ENCODE measurements at places on chromosomes 1 and 21. TPM values are rescaled to one million over a fixed set of nuclear protein-coding genes. Genes with fewer than 3 reads are reported as not detected.
A peak's percentile ranks its signal among the peaks of the same experiment; 100 is the strongest.

DNA sequence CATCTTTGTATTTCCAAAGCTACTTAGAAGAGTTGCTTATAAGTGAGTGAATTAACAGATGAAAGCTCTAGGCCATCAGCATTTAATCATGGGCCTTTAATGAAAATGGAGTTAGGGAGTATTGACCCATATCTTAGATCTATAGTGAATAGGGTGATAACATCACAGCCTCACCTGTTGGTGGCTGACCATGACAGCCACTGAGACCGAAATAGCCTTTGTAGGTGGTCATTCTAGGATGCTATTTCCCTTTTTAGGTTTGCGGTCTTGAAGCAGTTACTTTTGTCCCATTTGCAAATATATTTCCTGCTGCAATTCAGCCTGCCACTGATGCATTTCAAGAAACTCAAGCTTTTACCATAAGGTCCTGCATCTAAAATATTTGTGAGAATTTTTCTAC, 410.1 kb upstream of the LYPLAL1 start:
- no peak for DNase-seq

- DNase-seq = peak; percentile 99
These were observed at the start of gene LRIG2 for GRCh38 chr1:113072757-113073478. Gene LRIG2 (plus strand): TSS chr1:113073198. CDS start chr1:113073407, 209 bp downstream.

DPM3 gene
- polyA plus RNA-seq = 19.6 TPM

ADAMTS4 gene
- 1.9 TPM for polyA plus RNA-seq

NBPF20 gene
- 1.3 TPM for polyA plus RNA-seq

HEYL gene
- polyA plus RNA-seq = 32.3 TPM

DNA sequence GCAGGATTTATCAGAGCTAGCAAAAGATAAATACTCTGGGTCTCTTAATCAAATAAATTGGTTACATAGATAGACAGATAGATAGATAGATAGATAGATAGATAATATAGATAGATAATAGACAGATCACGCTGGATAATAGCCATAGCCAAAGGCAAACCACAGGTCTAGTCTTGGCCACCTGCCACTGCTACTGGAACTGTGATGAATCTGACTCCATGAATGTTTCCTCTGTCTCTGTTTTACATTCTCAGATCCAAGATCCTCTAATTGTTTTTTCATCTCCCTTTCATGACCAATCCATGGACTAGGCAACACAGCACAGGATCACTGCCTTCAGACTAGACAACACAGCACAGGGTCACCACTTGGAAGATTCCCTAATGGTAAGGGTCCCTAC, 444.7 kb upstream of the NFIA start:
- no peak for DNase-seq

GRCh38 chr1:244865028-244865371, 657 bp upstream of the HNRNPU start:
- no peak for DNase-seq

GRCh38 chr1:109312978-109313775, 6.4 kb upstream of the MYBPHL start:
- DNase-seq = no peak

KCNN3 gene
- 2.3 TPM for polyA plus RNA-seq

GRCh38 chr1:183783767-183784637, 20.9 kb upstream of the RGL1 start:
- DNase-seq = peak; percentile 35

NME7 gene
- polyA plus RNA-seq = 67.8 TPM

A3GALT2 gene
- not detected for polyA plus RNA-seq

DNA sequence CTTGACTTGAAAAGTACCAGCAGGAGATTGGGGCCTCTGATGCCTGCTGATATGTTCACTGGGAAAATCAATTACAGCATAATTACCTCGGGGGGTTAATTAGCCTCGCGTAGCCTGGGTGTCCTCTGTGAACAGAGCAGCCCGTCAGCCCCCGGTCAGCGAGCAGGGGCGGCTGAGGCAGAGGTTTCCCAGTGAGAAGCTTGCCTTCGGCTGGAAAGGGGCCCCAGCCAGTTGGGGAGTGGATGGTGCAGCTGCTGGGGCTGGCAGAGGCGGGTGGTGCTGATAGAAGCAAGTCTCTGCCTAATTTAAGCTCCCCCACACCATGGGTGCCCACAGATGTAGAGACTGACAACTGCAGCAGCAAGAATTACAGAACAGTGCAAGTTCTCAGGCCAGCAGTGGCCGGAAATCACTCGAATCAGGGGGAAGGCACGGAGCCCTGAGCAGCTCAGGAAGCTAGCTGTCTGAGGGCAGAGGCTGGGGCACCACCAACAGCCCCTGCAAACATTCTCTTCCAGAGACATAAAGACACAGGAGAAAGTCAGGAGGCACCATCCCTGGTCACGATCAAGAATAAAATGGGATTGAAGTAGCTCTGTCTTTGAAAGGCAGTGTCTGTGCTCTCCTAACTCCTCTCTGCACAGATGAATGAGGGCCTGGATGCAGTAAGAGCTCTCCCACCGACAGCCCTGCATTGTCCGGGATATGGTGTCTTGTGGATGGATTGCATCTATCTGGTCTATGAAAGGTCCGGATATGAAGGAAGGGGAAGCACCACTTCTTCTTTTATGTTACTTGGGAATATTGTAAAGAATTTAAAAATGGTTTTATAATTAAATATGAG, 166.5 kb upstream of the CD34 start:
- no peak for DNase-seq

GRCh38 chr1:202671399-202671798, 38.9 kb downstream of the SYT2 start:
- no peak for DNase-seq

TGFB2 gene
- polyA plus RNA-seq = 155 TPM

PADI2 gene
- polyA plus RNA-seq = 10.9 TPM

PHTF1 gene
- 23.8 TPM for polyA plus RNA-seq

UQCRHL gene
- polyA plus RNA-seq = 2.2 TPM

DNA sequence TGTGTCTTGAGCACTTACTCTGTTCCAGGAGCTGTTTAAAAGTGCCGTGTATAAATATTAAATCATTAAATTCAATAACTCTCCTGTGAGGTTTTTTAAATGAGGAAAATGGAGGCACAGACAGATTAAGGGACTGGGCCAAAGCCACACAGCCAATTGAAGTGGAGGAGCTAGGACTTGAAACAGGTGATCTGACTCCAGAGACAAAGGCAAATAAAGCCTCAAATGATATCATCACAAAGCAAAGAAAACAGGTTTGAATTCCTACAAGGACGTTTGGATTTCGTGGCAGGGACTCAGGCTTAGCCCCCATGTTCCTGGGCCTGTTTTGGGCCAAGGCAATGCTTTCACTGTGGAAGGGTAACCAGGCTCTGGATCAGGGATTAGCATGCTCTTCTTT, 45.2 kb upstream of the DMBX1 start:
- no peak for DNase-seq

GRCh38 chr1:175413367-175413766, 220.8 kb upstream of the KIAA0040 start:
- DNase-seq = no peak

DNA sequence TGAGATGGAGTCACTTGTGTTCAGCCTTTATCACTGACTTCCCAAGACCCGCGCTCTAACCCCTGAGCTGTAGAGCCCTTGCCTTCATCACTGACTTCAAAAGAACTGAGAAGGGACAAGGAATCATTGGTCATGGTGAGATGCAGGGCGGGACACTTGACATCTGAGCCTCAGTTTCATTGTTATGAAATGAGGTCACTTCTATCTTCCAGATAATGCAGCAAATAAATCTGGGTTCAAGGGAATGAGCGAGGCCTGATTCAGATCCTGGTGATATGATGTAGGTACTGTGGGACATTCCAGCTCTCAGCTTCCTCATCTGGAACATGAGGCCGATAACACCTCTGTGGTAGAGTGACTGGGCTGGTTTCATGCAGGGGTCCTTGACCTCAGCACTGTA, 13.8 kb downstream of the KAZN start:
- no peak for DNase-seq

GRCh38 chr1:192601143-192601542, 25.6 kb downstream of the RGS1 start:
- no peak for DNase-seq

DNA sequence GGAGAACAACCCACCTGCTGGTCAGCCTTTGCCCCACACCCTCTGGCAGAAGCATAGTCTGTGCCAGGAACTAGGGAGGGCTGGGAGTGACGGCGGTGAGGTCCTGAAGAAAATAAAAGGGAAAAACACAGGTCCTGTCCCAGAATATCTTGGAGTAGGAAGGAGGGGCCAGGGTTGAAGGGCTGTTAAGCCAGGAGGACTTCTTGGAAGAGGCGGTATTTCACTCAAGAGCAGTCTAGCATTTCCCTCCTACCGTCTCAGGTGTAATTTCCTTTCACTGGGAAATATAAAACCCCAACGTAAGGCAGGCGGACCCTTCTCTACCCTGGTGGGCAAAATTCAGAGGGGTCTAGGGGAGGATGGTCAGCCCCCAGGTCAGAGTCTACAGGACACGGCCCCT, 72.7 kb upstream of the TTC34 start:
- no peak for DNase-seq

FCRL4 gene
- not detected for polyA plus RNA-seq

DNA sequence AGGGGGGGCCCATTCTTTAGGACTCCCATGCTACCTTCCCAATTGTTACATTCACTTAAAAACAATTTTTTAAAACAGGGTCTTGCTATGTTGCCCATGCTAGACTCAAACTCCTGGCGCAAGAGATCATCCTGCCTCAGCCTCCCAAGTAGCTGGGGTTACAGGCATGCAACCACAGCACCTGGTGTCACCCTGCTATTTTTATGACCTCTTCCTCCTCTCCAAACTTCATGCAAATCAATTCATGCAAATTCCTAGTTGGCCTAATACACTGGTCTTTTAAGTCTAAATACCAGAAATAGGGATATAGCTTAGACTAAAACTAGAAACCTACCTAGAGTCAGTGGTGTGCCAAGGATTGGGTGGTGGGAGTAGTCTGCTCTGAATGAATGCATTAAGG, 30.1 kb downstream of the CDKN2C start:
- DNase-seq = no peak

SLC35F3 gene
- polyA plus RNA-seq = 1.4 TPM

- DNase-seq = peak; percentile 67
These were observed 3.1 kb downstream of the ACAP3 start for GRCh38 chr1:1304331-1305299.

GRCh38 chr21:34999397-34999941, 49.6 kb downstream of the RUNX1 start:
- peak; percentile 37 for DNase-seq

GRCh38 chr1:8742022-8742924, 75.2 kb downstream of the RERE start:
- DNase-seq = no peak

DNALI1 gene
- 60.5 TPM for polyA plus RNA-seq

DNA sequence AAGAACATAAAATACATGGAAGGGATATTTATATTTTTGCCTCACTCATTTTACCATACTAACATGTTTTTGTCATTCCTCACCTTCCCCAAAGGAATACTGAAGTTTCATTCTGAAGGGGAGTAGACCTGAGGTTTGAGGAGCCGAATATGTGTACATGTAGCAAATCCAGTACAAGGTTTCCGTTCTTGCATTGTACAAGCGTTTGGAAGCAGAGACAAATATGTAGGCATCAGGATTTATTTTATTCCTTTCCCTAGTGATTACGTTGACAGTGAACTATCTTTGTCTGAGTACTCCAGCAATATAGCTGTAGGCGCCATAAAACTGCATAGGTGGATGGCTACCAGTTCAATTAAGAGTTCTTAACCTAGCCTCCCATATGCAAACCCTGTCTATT, 191.5 kb downstream of the NFIA start:
- DNase-seq = no peak

DNA sequence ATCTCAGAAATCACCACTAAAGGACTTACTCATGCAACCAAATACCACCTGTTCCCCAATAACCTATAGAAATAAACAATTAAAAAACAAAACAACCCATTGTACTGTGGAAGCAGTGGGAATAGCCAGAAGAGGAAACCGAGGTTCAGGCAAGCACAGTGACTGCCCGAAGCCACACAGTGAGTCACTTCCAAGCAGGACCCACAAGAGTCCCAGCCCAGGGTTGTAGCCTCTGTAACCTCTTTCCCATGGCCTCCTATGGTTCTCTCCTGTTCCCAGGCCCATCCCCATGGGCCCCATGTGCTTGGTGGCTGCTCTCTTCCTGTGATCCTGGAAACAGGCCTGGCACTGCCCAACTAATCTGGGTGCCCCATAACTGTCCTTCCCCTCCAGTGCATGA, 29.0 kb upstream of the HTR1D start:
- no peak for DNase-seq

DNA sequence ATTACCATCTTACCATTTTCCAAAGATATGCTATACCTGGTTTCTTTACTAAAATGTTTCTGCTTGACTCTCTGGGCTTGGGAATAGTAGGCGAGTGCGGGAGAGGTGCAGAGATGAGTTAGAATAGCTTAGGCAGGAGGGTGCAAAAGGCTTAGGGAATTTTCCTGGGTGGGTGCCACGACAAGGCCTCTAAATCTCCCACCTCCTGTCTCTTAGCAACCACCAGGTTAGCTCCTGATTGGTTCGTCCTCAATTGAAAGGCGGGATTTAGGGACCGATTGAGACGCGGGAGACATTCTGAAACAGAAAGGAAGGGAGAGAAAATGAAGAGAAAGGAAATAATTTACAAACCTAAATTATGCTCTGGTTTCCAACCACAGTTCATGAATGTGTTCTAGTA, 3.1 kb downstream of the ACKR1 start:
- DNase-seq = no peak

GRCh38 chr1:209546390-209547085, 37.0 kb upstream of the CAMK1G start:
- peak; percentile 89 for DNase-seq

DNA sequence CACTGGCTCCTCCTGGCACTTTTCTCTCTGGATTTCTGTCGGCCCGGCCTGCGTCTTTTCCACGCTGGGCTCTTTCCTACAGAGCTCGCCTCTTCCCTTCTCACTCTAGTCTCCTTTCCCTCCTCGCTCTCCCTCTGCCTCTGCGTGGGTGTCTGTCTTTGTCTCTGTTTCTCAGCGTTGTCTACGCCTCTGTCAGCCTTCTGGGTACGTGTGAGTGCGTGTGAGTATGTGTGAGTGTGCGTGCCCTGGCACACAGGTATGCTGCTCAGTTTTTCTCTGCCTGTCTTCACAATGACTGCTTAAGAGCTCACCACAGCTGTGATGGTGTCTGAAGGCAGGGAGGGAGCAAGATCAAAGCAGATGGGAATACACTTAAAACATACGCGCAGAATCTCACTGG, 77.7 kb downstream of the KIRREL1 start:
- no peak for DNase-seq

CYP4A22 gene
- polyA plus RNA-seq = not detected

DNA sequence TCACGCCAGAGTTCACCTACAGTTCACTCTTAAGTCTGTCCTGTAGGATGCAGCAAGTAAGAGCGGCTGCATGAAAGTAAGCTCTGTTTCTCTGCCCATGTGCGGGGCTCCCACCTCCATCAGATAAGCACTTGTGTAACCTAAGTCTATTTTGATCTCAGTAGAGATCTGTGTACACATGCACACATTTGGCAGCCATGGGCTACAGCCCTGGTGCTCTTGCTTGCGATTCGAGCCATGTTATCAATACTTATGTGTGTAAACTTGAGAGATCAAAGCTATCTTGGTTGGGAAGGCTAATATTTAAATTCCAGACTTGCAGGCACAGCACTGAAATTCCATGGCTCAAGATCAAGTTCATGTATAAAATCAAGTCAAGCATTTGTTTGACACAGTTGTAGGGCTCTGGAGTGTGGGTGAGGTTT, 244.7 kb upstream of the FGGY start:
- DNase-seq = no peak

DDX59 gene
- 31.6 TPM for polyA plus RNA-seq

KLHDC9 gene
- polyA plus RNA-seq = 4.6 TPM

RAB25 gene
- 69.8 TPM for polyA plus RNA-seq

TAS1R3 gene
- polyA plus RNA-seq = 0.23 TPM

TRIM67 gene
- polyA plus RNA-seq = 1.5 TPM

ACP6 gene
- 23.3 TPM for polyA plus RNA-seq

- DNase-seq = no peak
These were observed 134.6 kb downstream of the TENT5C start for GRCh38 chr1:117740496-117740895.
